Glomerular endothelial cell (primary cell): ENCODE measurements at places on chromosomes 2 and 18.

GRCh38 chr2:58900246-58901027, 659.3 kb upstream of the FANCL start:
- no peak for DNase-seq

- DNase-seq: no peak
Observed at GRCh38 chr2:160731856-160732255, 238.2 kb upstream of the RBMS1 start.

- no peak for DNase-seq
Observed at GRCh38 chr2:88709181-88709631, 17.7 kb downstream of the RPIA start.

- no peak for DNase-seq
Observed at GRCh38 chr2:18312818-18313217, 247.6 kb downstream of the RDH14 start.

GRCh38 chr2:23449413-23449812, 64.4 kb downstream of the KLHL29 start:
- no peak for DNase-seq

DNA sequence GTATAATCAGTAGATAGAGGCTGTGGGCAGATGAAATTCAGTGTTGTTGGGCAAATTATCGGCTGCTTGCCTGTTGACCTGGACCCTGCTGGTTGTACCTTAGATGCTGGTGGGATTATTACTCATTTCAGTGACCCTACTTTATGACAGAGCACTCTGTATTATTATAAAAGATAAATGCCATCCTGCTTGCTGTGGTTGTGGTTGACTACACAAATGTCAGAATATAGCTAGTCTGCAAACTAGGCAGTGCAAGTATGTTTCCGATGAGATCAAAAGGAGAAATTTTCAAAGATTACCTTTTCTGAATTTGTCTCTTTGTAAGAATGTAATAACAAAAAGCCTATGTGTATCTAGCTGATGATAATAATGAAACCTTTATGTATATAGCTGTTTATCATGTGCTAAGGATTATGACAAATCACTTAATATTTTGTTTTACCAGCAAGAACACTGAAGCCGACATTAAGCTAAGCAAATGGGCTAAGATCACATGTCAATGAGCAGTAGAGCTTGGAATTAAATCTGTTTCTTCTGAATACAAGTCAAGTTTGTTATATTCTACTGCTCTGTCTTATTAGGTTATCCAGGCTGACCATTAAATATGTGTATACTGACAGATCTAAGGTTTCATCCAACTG, 219.2 kb downstream of the CAMKMT start:
- no peak for DNase-seq

- DNase-seq: no peak
Observed at GRCh38 chr2:196670342-196670741, 30.8 kb downstream of the CCDC150 start.

GRCh38 chr2:37744010-37744409, 72.6 kb upstream of the CDC42EP3 start:
- no peak for DNase-seq

DNA sequence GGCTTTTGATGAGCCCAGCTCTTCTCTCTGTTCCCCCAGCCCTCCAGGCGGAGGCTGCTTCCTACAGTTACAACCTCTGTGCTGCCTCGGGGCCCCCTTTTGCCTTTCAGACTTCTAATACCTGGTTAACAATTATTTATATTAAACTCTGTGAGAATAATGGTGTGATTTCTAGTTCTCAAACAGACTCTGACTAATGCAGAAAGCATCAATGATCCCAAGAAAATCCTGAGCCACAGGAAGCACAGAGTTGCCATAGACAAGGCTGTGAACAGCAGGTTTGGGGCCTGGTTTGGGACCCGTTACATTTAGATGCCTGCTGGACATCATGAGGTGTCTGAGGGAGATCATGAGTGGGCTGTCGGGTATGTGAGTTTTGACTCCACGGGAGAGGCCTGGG, 37.4 kb upstream of the MYO3B start:
- DNase-seq: no peak

- no peak for DNase-seq
Observed at GRCh38 chr2:558879-559278, 118.3 kb downstream of the TMEM18 start.

GRCh38 chr18:77658751-77659448, 409.3 kb downstream of the GALR1 start:
- no peak for DNase-seq
